T47D (cell line): ENCODE measurements at places on chromosomes 1 and 21.

- no peak for DNase-seq
Observed at GRCh38 chr1:204577794-204578478, 61.7 kb downstream of the MDM4 start.

GRCh38 chr1:161166669-161167548, 683 bp downstream of the PPOX start:
- DNase-seq = no peak

DNA sequence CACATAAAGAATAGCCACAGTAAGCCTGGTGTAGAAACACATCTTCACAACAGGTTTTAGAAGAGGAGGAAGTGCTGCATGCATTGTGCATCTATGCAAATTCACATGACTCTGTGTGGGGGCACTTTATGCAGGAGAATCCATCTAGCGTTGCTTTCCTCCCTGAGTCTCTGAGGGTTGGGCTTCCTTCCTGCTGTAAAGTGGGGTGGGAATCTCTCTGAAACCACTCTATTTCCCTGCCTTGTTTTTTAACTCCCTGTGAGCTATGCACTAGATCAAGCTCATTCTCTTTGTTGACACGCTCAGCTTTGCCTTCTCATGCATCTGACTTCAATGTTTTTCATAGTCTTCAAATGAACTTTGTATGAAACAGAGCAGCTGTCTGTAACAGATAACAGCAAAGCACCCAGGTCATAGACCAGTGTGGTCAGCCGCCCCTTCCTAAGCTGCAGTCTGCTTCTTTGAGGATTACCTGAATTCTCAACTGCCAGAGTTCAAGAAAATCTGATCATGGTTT, 102.7 kb upstream of the DPH5 start:
- no peak for DNase-seq

GRCh38 chr1:5858844-5859407, 133.3 kb downstream of the NPHP4 start:
- DNase-seq = no peak

GRCh38 chr1:202165942-202166843, 5.8 kb upstream of the PTPN7 start:
- DNase-seq = no peak

DNA sequence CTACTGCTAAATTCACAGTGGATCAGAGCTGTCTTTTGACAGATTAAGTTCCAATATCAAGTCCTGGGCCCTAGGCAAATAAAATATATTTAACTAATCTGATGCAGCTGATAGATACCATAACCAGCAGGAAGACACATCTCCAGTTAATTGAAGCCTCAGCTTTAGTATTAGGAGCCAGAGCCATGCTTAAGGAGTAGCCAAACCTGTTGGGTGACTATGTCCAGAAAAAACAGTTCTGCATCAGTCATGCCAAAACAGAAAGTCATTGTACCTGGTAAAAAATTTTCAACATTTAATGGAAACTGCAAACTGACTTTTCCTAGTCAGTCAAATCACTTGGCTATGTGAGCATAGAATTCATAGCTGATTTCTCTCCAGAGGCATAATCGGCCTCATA, 200.5 kb upstream of the RUNX1 start:
- DNase-seq = peak; percentile 81

DNA sequence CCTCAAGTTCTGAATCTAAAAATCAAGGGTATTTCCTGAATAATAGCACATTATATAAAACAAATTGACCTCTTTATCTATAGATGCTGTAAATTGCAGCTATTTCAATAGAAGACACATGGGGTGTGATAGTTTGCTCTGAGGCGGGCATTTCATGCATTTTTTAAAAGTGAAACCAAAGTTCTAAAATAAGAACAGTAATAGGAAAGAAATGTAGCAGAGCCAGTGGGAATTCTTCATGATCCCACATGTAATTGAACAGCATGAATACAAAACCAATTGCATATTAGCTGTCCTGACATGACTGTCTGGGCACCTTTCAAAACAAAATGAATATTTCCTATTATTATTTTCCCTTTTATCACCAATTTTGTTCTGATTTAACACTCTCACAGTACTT, 85.0 kb downstream of the RGS21 start:
- DNase-seq = no peak

- no peak for DNase-seq
Observed at GRCh38 chr1:44947063-44947773, 39.2 kb downstream of the EIF2B3 start.

- DNase-seq = no peak
Observed at GRCh38 chr1:243848858-243849420, 1.1 kb downstream of the AKT3 start.

DNA sequence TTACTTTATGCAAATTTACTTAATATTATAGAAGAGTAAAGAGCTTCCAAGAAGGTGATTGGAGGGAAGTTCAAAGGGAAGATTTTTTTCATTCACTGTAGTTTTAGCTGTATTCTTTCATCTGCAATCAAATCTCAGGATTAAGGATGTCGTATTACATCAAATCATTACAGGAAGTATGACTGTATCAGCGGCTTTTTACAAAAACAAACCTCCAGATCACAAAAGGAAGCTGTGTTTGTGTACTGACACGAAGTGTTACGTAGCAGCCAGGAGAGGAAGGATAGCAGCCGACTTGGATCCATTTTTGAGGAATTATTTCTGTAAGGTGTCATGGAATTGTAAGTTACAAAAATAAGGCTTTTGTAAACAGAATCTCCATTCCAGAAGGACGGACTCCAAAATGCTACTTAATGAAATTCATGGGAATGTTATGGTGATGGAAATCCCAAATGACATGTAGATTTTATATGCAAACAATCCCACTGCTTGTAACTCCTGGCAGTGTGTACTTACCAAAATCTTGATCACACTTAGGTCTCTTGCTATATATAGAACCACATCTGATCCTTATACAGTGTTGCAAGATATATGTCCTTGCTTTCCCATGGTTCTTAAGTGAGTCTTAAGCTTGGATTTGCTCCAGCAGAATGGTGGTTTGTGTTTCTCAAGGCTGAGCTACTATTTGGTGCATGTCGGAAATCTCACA, 49.8 kb downstream of the KCNJ15 start:
- DNase-seq = no peak

DNA sequence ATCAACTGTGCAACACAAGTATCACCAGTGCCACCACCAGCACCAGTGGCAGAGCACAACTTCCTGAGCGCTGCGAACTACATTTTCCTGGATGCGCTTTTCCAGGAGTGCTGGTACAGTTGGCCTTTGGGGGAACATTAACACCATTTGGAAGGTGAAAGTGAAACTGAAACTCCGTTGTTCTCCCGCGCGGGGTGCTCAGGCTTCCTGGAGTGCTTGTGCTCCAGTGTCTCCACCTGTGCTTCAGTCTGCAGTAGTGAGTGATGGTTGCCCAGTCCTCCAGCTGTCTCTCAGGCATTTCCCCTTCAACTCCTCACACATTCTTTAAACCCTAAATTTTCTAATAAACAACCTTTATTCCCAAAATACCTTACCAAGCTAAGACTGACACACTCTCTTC, 187.8 kb downstream of the LRRIQ3 start:
- DNase-seq = peak; percentile 60

DNA sequence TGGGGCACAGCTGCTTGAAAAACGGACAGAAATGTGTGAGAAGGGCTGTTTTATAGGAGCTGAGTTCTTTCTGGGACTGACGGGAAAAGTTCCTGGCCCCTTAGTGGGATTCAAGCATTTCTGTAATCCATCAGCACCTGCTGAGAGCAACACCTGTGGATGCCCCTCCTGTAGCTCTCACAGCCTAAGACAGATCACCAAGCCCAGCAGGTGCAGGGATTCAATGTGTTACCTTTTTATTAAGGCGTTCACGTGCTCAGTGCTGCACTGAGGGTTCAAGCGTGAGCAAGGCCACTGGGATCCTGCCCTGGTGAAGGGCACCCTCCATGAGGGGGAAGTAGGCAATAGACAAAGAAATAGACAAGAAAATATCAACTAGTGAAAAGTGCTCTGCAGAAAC, 14.9 kb downstream of the OLFML2B start:
- DNase-seq = no peak

DNA sequence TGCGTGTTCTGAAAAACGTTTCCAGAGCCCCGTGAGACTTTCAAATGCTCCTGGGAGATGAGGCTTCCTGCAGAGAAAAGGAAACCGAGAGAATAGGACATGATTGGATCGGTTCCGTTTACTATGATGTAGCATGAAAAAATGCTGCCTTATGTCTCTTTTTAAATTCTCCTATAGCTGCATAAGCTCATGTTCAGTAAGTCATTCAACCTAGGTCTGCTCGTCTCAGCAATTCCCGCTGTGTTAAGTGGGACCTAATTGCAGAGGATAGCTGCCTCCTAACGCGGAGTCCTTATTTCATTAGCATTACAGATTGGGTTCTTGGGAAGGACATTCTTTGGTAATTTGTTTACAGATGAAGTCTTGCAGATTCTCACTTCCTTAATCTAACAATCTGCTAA, 165.3 kb downstream of the GALNT2 start:
- DNase-seq = no peak

GRCh38 chr1:234758851-234759250, 148.9 kb upstream of the IRF2BP2 start:
- DNase-seq = no peak

- no peak for DNase-seq
Observed at GRCh38 chr21:38088916-38089762, 167.7 kb upstream of the KCNJ15 start.

GRCh38 chr1:239288820-239289554, 97.4 kb upstream of the CHRM3 start:
- no peak for DNase-seq

DNA sequence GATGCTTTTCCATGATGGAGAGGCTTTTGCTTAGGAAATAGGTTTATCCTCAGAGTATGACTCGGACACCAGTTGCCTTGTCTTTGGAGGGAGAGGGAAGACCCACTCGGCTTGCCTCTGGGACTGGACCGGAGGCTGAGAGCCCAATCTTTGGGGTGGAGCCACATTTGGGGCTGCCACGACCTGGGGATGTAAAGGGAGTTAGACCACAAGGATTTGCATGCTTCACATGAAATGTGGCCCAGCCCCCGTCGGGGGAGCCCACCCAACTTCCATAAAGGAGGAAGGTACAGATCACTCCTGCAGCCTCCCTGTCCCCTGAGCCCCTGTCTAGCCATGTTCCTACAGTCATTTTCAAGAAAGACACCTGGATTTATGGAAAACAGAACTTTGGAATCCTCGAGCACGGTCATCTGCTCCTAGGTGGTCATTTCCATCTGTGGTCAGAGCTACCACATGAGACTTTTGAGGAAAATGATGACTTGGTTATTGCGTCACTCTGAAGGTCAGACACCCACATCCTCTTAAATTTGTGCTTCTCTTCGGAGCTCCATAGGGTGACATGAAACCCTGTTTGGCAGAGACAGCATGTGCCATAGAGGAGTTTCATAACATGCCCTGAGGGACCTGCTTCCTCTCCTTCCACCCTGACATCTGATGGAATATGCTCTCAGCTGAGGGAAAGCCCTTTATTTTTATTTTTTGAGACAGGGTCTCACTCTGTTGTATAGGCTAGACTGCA, 99.4 kb upstream of the SLC45A1 start:
- no peak for DNase-seq

GRCh38 chr21:15285556-15285955, 220.8 kb upstream of the NRIP1 start:
- DNase-seq = no peak

GRCh38 chr21:15874615-15875014, 144.8 kb downstream of the USP25 start:
- no peak for DNase-seq

DNA sequence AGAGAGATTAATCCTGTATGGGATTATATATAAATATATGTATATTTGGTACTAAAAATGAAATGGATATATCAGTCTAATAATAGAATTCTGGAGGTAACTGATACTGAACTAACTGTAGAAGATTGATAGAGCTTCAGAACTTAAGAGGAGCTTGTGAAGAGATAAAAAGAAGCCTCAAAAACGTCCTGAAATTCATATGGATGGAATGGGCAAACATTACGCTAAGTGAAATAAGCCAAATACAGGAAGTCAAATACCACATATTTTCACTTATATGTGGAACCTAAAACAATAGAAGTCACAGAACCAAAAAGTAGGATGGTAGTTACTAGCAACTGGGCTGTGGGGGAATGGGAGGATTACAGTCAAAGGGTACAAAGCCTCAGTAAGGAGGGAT, 36.0 kb upstream of the ADGRL4 start:
- DNase-seq = no peak

DNA sequence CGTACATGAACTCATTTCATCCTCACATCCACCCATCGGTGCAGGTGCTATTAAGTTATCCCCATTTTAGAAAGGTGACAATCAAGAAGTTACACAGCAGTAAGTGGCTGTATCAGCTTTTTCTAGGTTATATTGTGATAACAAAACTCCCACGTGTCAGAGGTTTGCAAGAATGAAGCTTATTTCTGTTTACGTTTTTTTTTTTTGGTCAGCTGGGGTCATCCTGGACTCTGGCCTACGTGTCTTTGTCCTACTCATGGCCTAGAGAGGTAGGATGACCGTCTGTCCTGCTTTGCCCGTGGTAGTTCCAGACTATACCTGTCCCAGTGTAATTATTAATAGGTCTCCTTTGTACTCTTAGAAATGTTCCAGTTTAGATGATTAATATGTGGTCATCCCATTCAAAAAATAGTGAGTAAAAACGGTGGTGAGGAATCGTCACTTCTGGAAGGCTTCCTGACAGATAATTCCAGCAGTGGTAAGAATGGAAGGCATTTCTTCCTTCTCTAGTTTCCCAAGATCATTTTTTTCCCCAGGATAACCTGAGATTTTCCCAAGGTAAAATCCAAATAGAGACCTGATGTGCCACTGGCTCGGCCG, 64.2 kb upstream of the KIF26B start:
- DNase-seq = no peak

- DNase-seq = peak; percentile 48
Observed at GRCh38 chr1:23673086-23673813, 18.4 kb upstream of the RPL11 start.

GRCh38 chr1:161740921-161741320, 8.7 kb upstream of the DUSP12 start:
- DNase-seq = no peak

DNA sequence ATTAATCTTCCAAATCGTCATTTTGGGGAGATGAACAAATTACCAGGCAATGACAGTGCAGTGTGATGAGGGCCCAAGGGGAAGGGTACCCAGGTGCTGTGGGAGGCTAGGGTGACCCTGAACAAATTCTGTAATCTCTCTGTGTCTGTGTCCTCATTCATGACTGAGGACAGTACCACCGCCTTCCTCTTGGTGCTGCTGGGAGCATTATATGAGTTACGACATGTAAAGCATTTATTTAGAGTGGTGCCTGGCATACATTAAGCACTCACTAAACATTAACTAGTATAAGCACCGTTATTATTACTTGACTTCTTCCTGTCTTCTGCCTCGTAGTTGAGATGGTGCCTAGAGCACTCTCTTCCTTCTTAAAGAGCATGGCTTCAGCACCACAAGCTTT, 468.2 kb upstream of the VAMP3 start:
- DNase-seq = peak; percentile 27
